Gastrocnemius medialis (tissue), 4 donors: ENCODE measurements at places on chromosomes 7 and 10. TPM values are rescaled to one million over a fixed set of nuclear protein-coding genes. Genes with fewer than 3 reads are reported as not detected.

The NPFFR1 gene
- total RNA-seq: 0.03 TPM

The CHAT gene
- not detected for total RNA-seq

The CPA4 gene
- not detected for total RNA-seq

The MSS51 gene
- 1.4 TPM for total RNA-seq

The FAM237B gene
- total RNA-seq: not detected

The MACC1 gene
- not detected for total RNA-seq

The TWIST1 gene
- 1.9 TPM for total RNA-seq

DNA sequence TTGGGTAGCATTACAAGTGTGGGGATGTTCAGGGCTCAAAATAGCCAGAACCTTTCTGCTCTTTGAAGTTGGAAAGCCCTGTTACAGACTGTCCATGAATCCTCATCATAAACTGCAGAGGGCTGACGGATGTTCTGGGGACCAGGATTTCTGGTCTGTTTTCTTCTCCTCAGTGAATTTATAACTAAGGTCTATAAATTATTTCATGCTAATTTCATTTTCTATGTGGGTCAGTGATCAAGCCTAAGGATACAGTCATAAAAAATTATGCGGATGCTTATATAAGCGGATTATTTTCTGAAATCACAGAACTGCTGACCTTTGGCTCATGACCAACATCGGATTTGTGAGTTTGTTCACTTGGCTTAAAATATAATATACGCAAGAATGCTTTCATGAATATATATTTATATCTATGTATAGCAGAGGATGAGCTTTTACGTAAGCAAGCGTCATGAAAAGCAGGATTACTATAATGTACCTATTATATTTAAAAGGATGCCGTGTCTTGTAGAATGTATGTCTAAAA, 263.7 kb downstream of the GLI3 start:
- DNase-seq: no peak
- peaks cover 33% of the 10 kb centered on the region for H3K4me1 ChIP-seq
- no peak overlapping the region for H3K4me3 ChIP-seq
- no peak overlapping the region for H3K27ac ChIP-seq

DNA sequence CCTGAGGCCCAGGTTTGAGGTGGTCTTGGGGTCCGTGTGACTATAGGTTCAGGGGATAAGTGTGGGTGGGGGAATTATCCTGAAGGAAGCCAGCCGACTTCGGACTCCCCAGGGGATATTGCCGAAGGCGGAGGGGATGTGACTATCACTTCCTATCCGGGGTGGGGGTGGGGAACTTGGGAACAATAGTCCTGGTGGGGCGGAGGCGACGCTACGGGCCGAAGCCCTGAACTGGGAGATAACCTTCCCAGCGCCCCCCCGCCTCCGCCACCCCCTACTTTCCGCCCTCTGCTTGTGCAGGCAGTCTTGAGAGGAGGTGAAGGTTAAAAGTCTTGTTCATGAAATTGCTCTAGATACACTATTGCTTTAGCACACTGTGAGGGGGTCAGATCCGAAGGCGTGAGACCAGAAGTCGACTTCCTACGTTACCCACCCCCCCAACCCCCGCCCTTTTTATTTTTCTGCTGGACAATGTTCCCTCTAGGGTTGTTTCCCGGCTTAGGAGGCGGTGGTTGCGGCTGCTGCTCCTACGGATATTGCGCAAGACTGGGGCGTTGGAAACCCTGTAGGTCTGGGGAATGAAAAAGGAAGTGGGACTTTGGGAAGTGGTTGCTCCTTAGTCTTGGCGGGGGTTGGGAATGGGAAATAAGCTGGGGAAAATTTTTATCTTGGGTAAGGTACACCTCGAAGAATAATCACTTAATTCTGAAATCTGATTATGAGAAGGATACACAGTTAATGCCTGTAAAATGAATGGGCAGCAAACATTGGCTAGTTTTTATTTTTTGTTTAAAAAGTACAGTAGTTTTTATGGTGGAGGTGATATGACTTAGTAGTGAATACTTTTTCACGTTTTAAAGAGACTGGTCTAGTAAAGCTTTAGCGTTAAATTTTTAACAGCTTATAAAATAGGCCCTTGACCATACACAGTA, 1.5 kb downstream of the PTPN12 start:
- H3K4me3 ChIP-seq: peak overlapping the region; percentile 99
- H3K4me1 ChIP-seq: peaks cover 27% of the 10 kb centered on the region
- DNase-seq: peak; percentile 79
- H3K27ac ChIP-seq: peak overlapping the region; percentile 99
- H3K27me3 ChIP-seq: no peaks in the 10 kb centered on the region

GRCh38 chr10:56585447-56586171, 224.6 kb upstream of the ZWINT start:
- DNase-seq: no peak
- no peak overlapping the region for H3K4me3 ChIP-seq
- H3K4me1 ChIP-seq: no peaks in the 10 kb centered on the region

DNA sequence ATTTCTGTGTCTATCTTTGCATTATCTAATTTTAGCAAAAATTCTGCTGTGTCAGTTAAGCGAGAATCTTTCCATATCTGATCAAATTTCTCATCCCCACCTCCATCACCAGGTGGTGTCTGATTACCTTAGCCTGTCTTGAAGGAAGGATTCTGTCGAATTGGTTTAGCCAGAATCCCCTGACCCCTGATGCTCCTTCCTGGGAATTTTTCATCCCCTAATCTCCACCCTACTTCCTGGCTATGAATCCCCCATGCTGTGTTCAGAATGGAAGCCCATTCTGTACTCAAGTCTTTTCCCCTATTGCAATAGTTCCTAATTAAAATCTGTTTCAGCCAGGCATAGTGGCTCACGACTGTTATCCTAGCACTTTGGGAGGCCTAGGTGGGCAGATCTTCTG, 216.1 kb downstream of the SKIDA1 start:
- no peaks in the 10 kb centered on the region for H3K4me1 ChIP-seq
- H3K27ac ChIP-seq: no peak overlapping the region
- no peaks in the 10 kb centered on the region for H3K27me3 ChIP-seq

DNA sequence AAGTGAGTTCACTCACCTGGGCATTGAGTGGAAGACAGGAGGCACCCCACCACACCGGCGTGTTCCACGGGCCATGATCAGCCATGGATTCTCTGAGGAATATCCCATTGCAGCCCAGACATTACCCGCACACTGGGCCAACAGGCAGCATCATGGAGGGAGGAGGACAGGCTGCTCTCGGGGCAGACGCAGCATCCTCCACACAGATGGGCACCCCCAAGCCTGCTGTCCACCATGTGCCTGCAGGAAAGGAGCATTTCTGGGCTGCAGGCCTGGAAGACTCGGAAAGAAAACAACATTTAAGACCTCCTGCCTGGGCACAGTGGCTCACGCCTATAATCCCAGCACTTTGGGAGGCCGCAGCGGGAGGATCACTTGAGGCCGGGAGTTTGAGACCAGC, 71.0 kb upstream of the SH2B2 start:
- H3K27ac ChIP-seq: no peak overlapping the region
- DNase-seq: no peak
- peaks cover 10% of the 10 kb centered on the region for H3K4me1 ChIP-seq
- no peaks in the 10 kb centered on the region for H3K27me3 ChIP-seq
- H3K4me3 ChIP-seq: no peak overlapping the region

- no peaks in the 10 kb centered on the region for H3K36me3 ChIP-seq
- H3K4me3 ChIP-seq: no peak overlapping the region
- peaks cover 17% of the 10 kb centered on the region for H3K4me1 ChIP-seq
- no peak for DNase-seq
- H3K27me3 ChIP-seq: no peaks in the 10 kb centered on the region
Measured at GRCh38 chr7:155000795-155001194, 2.1 kb downstream of the PAXIP1 start.

DNA sequence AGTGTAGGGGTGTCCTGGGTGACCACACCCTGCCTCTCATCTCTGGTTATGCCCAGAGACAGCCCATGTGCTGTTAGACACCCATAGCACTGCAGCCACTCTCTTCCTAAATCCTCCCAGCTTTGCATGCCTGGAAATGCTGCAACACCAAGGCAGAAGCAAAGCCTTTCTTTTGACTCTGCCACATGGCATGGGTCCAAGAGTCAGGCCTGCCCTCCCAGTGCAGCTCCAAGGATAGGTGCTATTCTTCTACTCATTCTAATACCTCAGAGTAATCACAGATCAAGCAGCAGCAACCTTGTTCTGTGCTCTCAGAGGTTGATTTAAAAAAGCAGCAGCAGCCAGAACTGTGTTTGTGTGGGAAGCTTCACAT, 23.4 kb downstream of the FRMPD2 start:
- no peak overlapping the region for H3K4me3 ChIP-seq
- H3K36me3 ChIP-seq: no peaks in the 10 kb centered on the region
- no peaks in the 10 kb centered on the region for H3K4me1 ChIP-seq
- H3K27ac ChIP-seq: no peak overlapping the region
- no peak for DNase-seq
- H3K27me3 ChIP-seq: no peaks in the 10 kb centered on the region

DNA sequence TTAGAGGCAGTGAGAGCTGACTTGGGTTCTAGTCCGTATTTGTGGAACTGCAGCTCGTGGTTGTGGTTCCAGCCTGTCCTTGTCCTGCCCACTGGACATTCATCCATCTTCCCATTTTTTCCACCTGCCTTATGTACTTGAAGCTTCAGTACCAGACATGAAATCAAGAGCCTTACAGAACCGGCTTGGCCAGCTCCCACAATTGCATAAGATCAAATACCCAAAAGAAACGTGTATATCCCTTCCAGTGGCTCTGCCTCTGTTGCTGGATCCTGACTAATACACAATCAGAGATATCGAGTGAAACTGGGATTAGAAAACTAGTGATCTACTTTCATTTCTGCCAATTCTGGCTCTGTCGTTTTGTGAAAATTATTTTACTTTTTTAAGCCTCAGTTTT, 23.8 kb upstream of the LIPA start:
- no peak overlapping the region for H3K27ac ChIP-seq
- H3K36me3 ChIP-seq: no peaks in the 10 kb centered on the region
- peaks cover 28% of the 10 kb centered on the region for H3K4me1 ChIP-seq
- H3K4me3 ChIP-seq: no peak overlapping the region

DNA sequence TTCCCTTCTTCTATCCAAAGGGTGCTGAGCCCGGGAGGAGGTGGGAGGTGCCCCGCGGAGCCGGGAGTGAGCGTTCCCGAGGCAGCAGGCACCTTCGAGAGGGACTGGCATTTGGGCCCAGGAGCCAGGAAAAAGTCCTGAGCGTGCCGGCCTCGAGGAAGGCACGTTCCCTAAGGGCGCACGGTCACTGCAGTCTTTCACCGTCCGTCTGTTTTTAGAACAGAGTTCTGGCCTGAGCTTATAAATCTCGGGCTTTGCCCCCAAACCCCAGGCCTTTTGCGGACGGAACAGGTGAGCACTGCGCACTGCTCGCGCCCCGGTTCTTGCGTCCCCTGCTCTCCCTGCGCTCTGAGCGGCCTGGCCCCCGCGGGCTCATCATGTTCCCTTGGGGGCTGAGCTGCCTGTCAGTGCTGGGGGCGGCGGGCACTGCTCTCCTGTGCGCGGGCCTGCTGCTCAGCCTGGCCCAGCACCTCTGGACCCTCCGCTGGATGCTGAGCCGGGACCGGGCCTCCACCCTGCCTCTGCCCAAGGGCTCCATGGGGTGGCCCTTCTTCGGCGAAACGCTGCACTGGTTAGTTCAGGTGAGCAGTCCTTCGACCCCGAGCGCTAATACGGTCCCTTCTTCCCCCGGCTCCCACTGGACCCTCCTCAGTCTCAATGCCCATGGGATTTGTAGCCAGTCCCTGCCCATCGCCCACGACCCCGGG, 442 bp downstream of the CYP26C1 start:
- peaks cover 10% of the 10 kb centered on the region for H3K27me3 ChIP-seq
- H3K27ac ChIP-seq: no peak overlapping the region
- peaks cover 5% of the 10 kb centered on the region for H3K36me3 ChIP-seq
- H3K4me3 ChIP-seq: no peak overlapping the region

GRCh38 chr7:127833641-127834040, 181.6 kb downstream of the SND1 start:
- H3K4me1 ChIP-seq: peaks cover 42% of the 10 kb centered on the region
- no peak overlapping the region for H3K4me3 ChIP-seq
- no peaks in the 10 kb centered on the region for H3K27me3 ChIP-seq
- H3K27ac ChIP-seq: no peak overlapping the region

DNA sequence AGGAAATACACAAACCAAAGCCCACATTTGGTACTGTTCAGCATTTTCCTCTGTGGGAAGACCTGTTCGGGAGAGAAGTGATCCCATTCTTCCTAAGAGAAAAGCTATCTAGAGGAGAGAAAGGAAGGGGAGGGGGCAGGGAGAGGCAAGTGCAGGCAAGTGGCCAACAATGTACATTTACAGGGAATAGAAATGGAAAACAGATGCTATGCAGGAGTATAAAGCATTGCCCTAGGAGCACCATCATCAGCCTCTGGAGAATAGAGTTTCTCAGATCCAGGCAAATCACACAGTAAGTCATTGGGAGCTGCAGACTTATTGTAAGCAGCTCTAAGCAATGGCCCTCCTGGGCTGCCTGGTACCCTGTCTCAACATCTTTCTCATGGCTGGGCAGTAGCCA, 424.4 kb upstream of the AUTS2 start:
- DNase-seq: no peak
- no peak overlapping the region for H3K4me3 ChIP-seq
- no peaks in the 10 kb centered on the region for H3K36me3 ChIP-seq
- H3K27ac ChIP-seq: no peak overlapping the region

GRCh38 chr10:122149561-122150505, 121.3 kb upstream of the BTBD16 start:
- H3K36me3 ChIP-seq: no peaks in the 10 kb centered on the region
- H3K4me1 ChIP-seq: peaks cover 69% of the 10 kb centered on the region
- H3K27ac ChIP-seq: peak overlapping the region; percentile 84
- H3K27me3 ChIP-seq: no peaks in the 10 kb centered on the region
- H3K4me3 ChIP-seq: peak overlapping the region; percentile 3

DNA sequence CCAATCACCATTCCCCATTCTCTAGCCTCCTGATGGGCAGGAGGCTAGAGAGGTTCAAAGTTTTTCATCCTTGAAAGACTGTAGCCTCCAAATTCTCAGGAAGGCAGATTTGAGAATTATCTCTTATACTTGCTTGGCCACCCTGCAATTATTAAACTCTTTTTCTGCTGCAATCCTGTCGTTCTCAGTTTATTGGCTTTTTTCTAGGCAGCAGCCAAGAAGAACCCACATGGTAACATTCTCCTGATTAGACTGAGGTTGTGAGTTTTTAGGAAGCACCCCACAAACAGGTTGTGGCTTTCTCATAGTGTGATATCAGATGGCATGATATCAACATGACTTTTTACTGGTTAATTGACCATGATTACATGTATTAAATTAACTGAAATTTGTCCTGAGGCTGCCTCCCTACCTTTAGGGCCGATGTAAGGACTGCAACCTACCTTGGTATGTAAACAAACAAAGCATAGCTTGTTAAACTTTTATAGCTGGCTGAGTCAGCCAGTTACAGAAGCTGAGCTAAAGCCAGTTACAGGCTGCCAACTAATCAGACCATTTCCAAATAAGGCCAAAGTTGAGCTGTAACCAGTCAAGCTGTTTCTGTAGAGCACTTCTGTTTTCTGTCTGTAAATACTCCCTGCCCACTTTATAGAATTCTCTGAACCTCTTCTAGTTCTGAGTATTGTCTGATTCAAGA, 3.2 kb upstream of the ZNF248 start:
- no peak overlapping the region for H3K27ac ChIP-seq
- H3K4me3 ChIP-seq: no peak overlapping the region
